ENCODE measurements at places on chromosomes 13 and 19. TPM values are rescaled to one million over a fixed set of nuclear protein-coding genes. Genes with fewer than 3 reads are reported as not detected.

The MATK gene
- 4.0 TPM for total RNA-seq

The SLAIN1 gene
- 6.7 TPM for total RNA-seq

The SGCG gene
- total RNA-seq, result 0.09 TPM

GRCh38 chr19:45400192-45400591 is 4.7 kb downstream of the PPP1R13L start:
- DNase-seq, result no peak

DNA sequence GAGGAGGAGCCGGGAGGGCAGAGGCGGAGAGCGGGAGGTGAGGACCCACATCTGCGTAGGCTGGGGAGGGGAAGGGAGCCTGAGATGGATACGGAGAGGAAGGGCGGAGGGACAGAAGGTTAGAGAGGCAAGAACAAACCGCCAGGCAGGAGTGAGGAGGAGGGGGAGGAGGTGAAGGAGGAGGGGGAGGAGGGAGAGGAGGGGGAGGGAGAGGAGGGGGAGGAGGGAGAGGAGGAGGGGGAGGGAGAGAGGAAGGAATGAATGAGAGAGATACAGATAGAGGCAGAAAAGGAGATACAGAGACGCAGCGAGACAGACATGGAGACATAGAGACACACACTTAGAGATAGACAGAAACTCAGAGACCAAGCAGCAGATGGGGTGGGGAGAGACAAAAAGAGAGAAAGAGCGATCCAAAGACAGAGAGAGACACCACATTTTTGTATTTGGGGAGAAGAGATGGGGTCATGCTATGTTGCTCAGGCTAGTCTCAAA is 782 bp upstream of the CA11 start:
- no peak for DNase-seq

DNA sequence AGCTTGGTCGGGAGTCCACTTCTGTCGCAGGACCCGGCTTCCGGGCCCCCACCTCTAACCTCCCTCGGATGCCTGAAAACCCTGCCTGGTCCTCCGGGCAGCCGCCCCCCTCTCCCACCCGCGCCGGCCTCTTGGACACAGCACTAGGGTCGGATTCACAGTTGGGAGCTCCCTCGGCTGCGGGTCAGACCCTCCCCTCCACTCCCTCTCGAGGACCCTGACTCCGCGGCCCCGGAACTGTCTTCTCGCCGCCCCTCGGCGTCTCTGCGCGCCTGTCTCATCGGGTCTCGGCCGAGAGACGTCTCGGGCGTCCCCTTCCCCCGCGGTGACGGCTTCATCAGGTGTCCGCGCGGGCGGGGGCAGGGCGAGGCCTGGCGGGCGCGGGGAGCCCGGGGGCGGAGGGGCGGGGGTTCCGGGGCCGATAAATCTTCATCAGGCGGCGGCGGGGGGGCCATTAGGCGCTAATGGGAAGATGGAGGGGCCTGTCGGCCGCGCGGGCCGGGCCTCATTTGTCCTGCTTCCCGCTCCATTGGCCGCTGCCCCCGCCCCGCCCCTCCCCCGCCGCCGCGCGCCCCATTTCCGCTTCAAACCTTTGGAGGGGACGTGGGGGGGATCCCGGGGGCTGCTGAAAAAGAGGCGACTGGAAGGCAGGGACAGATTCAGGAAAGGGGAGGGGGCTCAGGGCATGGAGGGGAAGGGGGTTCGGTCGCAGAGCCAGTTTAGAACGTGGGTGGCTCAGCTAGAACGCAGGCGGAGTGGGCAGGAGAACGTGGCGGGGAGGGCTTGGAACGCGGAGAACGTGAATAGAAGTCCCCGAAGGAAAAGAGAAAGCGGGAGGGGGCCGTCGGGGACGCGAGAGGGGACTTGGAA is 11.8 kb upstream of the ERFL start:
- DNase-seq, result peak; percentile 61

DNA sequence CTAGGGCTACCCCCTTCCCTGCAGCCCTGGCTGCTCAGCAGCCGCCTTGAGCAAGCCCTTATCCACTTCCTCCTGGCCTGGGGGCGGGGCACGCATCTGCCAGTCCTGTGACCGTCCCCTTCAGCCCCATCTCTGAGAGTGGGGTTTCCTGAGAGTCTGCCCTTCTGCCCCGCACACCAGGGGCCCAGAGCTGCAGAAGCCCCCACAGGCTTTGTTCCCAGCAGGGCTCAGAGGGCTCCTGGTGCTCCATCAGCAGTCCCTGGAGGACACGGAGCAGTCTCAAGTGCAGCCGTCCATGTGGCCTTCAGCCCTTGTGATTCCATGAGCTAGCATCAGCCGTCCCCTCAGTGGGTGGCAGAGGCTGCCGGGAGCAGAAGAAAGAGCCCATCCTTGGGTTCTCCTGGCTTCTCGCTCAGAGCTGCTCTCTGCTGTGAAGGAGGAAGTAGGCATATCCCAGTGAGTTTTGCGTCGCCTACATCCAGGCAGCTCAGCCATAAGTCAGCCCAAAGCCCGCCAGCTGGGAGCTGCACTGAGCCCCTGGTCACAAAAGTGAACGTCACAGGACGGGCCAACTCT is 16.3 kb downstream of the MYO9B start:
- DNase-seq, result no peak

All from Daoy (cell line).